ENCODE measurements at places on chromosomes 6 and 20.

GRCh38 chr20:63325021-63325471 lies 32.1 kb downstream of the COL20A1 start:
- DNase-seq: no peak

- DNase-seq: no peak
Observed at GRCh38 chr20:41001497-41001896, 27.1 kb upstream of the TOP1 start.

DNA sequence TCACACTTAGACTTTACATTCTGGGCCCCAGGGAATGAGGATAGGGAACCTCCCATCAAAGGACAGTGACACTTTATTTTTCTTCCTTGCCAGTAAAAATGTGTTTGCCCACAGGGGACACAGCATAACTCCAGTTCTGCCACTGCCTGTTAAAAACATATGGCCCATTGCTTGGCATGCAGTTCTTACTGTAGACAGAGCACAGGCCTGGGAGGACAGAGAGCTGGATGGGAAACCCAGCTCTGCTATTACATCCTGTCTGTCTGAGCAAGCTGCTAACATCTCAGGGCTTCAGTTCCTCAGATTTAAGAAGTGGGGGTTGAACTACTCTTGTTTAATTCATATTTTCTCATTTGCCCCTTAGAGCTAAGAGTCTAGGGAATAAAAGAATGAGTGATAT lies 120.2 kb downstream of the AKAP7 start:
- DNase-seq: no peak

DNA sequence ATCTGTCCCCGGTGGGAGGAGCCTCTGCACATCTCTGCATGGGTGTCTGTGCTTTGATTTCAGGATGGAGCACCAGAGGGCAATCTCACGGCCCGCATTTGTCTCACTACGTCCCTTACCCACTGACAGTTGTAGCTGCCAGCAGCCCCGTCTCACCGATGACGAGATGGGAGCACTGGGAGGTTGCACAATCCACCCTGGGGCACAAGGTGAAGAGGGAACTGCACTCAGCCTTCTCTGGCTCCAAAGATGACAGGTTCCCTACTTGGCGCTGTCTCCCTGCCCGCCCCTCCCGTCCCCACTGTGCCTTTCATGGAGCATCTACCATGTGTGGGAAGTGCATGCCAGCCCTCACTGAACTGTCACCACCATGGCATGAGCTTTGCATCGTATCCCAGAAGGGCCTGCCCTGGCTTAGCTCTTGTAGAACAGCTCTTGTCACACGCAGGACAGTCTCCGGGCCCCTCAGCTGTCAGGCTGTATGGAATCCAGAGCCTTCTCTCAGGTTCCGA lies 99.9 kb upstream of the PMEPA1 start:
- no peak for DNase-seq

DNA sequence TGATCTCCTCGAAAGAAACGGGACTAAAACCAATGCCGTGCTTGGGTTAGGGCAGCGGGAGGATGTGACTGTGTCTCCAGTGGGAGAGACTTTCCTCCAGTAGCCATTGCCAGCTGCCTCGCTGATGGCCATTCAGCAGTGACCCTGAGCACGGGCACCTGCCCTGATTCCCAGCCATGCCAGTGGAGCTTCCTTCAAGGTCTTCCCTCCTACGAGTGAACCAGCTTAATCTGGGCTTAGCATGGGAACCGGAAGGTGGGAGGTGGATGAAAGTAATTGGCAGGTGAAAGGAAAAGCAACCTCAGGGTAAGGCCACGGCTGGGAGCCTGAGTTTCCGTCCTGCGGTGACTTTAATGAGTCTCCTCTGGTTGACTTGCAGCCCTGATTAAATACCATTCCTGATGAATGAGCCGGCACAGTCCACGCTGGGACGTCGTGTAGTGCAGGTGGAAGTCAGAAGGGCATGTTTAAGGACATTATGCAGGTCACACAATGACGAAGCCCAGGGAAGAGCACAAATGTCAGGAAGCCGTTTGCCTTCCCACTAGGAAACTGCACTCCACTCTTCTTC lies 813.5 kb downstream of the QKI start:
- DNase-seq: no peak

GRCh38 chr6:52829046-52829817 lies 11.4 kb downstream of the GSTA5 start:
- DNase-seq: no peak

- no peak for DNase-seq
Observed at GRCh38 chr6:161809971-161810370, 536.1 kb upstream of the AGPAT4 start.

- DNase-seq: no peak
Observed at GRCh38 chr20:24785141-24786110, 163.6 kb upstream of the CST7 start.

DNA sequence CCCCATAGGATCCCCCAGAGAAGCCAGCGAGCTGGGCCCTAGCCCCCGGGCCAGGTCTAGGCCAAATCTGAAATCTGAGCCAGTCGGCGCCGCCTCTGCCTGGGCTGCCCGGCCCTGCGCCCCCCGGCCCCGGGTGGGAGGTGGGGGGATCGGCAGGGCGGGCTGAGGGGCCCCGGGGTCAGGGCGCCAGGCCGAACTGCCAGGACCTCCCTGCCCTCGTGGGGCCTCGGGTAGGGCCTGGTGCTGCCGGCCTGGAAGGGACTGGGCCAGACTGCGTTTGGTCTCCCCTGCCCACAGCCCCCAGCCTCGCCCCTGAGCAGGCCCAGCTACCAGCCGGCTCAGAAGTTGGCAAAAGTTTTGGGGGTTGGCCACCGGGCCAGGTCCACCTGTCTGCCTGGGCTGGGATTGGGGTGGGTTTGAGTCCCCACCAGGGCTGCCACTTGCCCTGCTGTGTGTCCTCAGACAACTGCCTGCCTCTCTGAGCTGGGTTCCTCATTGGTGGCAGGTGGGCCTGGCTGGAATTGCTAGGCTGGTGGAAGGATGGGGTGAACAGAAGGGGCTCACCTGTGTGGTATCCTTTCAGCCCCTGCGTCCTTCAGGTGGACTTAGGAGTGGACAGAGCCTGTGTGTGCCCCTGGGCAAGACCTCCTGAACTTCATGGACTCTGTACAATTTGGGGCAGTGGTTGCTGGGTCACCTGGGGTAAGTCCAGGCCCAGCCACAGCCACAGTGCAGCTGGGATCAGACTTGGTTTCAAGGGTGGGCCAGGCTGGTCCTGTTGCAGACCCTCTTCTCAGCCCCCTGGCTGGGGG lies 801 bp downstream of the SRC start:
- DNase-seq: no peak

DNA sequence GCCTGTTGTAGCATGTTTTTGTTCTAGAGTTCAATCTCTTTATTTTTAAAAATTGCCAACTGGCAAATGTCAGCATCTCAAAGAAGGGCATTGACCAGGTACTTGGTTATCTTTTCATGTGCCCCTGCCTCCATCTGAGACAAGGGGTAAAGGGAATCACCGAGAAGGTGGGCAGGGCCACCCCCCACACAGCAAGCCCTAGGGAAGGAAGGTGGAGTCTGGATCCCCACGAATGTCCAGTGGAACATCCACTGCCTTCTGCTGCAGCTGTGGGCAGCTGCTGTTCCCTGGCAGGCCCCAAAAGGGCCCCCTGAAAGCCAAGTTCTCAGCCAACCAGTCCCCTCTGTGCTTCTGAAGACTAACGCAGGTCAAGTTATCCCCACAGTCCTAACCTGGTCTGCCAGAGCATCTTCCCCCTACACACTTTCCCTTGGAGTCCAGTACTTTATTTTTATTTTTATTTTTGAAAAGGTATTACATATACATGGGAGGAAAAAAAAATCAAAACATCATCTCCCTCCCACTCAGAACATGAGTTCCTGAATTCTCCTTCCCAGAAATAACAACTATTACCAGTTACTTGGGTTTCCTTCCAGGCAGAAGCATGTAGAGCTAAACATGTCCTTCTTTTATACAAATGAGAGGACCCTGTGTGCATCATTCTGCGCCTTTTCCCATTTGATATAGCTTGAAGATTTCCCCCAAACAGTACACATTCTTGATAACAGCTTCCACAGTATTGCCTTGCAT lies 253.7 kb downstream of the MAFB start:
- no peak for DNase-seq

GRCh38 chr6:26123675-26123946 lies 36.4 kb downstream of the HFE start:
- no peak for DNase-seq

DNA sequence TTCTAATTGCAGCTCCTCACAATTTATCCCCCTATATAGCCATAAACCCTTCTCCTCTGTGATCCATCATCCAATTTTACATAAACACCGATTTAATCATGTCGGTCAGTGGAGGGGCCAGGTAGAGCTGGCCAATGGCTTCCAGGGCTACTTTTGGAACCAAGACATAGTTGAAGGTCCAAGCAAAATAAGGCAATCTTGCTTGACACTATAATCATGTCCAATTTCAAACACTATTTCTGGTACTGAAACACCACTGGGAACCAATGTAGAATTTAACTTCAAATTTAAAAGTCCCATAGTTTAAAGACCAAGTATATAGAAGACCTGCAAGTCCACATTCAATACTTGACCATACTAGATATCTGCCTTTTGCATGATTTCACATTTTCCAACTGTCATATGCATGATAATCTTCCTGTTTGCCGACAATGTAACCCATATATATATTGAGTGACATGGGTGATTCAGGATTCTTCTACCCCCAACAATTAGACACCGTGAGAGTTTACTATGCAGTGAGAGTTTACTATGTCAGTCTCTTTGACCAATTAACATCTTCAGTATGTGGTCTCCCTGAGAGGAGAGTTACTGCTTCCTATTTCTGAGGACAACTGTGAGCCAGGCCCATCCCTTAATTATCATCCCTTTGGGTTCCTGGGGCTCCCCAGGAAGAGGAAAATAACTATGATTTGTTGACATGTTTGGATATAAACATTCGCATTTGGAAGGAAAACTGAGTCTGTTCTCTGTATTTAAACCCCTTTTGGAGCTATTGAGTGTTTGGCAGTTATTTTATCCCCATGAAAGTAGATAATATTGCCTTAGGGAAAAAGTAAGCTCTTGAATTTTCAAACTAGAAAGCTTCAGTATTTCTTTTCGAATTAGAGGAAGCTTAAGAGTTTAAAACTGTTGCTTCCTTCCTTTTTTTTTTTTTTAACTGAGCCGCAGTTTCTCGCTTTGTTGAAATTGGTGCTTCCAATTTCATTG lies 31.8 kb downstream of the SAMD3 start:
- DNase-seq: no peak

DNA sequence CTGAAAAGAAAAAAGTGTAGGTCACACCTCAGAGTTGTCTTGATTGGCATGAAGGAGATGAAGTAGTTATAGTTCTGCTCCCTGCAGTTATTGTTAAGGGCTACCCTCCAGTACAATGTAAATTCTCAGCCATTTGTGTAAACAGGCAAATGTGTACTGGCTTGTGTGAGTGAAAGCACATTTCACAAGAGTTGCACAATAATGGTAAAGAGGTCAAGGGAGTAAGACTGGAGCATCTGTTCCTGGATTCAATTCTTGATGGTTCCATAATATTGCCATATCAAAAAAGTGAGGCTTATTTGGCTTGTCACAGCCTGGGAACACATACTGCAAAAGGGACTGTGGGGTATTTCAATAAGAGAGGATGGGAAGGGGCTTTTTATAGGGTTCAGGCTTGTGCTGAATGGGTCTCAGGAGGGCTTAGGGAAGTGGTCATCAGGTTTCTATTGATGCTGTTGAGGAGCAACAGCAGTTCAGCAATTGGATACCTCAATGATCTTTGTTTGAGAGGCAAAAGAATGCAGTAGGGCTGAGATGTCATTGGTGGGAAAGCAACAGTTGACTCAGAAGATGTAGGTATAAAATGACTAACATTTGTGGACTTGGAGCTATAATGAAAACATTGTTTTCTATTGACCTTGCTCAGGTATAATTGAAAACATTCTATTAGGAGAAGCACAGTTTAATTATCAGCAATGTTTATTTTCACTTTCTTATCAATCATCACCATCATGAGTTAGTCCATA lies 402.6 kb downstream of the BCKDHB start:
- DNase-seq: no peak

DNA sequence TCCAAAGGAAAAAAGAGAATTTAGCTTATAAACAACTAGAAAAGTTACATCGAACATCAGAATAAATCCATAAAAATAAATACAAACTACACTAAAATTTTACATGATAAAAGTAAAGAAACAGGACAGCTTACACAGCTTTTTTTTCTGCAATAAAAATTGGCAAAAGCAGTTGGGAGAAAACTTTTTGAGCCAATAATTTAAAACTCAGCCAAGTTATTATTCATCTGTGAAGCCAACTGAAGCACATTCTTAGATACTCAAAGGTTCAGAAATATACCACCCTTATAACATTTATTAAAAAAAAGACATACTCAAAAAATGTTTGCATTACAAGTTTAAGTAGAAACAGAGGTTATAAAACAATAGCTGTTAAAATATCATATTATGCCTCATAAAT lies 23.7 kb upstream of the RSPO3 start:
- DNase-seq: no peak

GRCh38 chr6:90484903-90485302 lies 102.0 kb downstream of the MAP3K7 start:
- no peak for DNase-seq

DNA sequence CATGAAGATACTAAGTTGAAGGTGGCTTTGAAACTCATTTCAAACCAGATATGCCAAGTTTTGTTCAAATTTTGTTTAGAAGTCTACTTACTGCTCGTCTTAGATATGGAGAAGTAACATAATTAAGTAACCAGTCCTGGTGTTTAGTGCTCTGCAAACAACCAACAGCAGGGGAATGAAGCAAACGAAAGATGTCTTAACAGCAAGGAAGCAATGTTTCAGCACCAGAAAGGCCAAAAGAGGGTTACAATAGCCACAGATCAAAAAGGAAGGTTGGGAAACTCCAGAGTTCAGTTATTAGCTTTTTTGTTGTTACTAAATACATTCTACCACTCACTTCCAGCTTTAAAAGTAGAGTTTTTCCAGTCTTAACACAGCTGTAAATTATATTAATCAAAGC lies 45.1 kb downstream of the LHFPL5 start:
- no peak for DNase-seq

DNA sequence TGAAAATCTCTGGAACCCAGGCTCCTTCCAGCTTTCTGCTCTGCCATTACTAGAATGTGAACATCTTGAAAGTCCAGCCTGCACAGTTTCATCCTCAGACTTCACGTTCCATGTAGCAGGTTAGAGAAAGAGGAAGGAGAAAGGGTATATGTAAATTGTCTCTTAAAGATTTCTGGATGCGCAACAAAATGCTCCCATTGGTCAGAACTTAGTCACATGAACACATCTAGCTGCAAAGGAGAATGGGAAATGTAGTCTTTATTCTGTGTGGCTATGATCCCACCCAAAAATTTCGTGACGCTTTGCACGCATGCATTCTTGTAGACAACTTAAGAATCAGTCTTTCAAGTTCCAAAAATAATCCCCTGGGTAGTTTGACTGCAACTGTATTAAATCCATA lies 46.4 kb upstream of the CHD6 start:
- DNase-seq: no peak

- no peak for DNase-seq
Observed at GRCh38 chr6:5331845-5332442, 70.6 kb downstream of the FARS2 start.

GRCh38 chr20:61420781-61421180 lies 168.7 kb downstream of the CDH4 start:
- DNase-seq: no peak

GRCh38 chr6:4611429-4612129 lies 164.6 kb upstream of the CDYL start:
- DNase-seq: no peak
